ENCODE measurements at places on chromosomes 12 and 14. TPM values are rescaled to one million over a fixed set of nuclear protein-coding genes. Genes with fewer than 3 reads are reported as not detected.
A peak's percentile ranks its signal among the peaks of the same experiment; 100 is the strongest.

MTERF2 gene
- total RNA-seq = 17.1 TPM

HOXC10 gene
- total RNA-seq = not detected

GRCh38 chr12:50040657-50041056, 15.4 kb upstream of the RACGAP1 start:
- DNase-seq = no peak

DNA sequence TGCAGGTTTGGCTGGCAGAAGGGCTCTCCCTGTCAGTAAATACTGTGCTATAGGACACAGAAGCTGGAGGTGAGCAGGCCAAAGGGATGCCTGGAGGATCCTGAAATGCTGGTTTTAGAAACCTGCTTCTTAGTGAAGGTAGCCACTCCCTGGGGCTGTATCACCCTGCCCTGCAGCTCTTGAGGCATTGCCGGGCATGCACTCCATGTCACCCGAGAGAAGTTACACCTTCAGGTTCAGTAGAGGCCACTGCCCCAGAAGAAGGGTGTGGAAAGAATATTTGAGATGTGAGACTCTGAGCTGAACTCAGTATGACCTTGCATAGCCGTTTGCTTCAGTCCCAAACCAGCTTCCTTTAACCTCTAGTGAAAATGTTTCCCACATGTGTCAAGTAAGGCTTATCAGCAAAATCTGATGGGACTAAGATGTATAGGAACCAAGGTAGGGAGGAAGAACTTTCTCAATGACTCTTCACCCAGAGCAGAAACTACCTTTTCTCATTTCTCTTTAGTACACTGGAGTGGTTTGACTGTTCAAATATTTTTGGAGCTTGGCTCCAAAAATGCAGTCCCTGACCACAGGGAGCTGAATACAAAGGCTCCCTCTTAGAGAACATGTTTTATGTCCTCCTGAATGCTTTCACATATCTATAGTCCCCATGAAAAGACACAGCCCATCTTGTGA, 164.5 kb upstream of the DYRK2 start:
- peak; percentile 58 for DNase-seq

- peak; percentile 12 for DNase-seq
Measured at GRCh38 chr12:116937640-116938039, 26.9 kb downstream of the FBXW8 start.

- DNase-seq = no peak
Measured at GRCh38 chr12:67582844-67583243, 65.7 kb upstream of the DYRK2 start.

- no peak for DNase-seq
Measured at GRCh38 chr14:79136071-79137044, 966.2 kb downstream of the NRXN3 start.

RAD9B gene
- not detected for total RNA-seq

DNA sequence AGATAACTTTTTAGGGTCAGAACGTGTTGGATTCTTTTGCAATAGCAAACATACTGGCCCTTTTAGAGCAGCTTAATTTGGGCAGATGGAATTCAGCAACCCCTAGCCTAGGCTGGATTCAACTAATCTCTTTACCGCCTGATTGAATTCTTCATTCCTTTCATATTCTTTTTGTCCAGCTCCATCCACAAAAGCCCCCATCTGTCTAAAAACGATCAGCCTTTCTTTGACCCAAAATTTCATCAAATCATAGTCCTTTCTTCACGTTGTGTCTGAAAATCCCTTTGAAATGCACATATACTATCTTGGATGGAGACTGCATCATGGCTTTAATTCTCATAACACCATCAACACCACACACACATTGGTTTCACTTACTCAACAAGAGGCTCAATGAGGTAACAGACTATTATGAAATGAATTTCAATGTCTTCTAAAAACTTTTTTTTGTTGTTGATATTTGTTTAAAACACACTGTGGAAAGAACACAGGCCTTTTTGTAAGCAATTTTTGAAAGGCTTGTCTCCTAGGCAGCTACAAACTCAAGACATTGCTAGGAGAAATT, 128.0 kb upstream of the EEA1 start:
- no peak for DNase-seq

EXOC5 gene
- total RNA-seq = 35.0 TPM

CAPZA3 gene
- not detected for total RNA-seq

DNA sequence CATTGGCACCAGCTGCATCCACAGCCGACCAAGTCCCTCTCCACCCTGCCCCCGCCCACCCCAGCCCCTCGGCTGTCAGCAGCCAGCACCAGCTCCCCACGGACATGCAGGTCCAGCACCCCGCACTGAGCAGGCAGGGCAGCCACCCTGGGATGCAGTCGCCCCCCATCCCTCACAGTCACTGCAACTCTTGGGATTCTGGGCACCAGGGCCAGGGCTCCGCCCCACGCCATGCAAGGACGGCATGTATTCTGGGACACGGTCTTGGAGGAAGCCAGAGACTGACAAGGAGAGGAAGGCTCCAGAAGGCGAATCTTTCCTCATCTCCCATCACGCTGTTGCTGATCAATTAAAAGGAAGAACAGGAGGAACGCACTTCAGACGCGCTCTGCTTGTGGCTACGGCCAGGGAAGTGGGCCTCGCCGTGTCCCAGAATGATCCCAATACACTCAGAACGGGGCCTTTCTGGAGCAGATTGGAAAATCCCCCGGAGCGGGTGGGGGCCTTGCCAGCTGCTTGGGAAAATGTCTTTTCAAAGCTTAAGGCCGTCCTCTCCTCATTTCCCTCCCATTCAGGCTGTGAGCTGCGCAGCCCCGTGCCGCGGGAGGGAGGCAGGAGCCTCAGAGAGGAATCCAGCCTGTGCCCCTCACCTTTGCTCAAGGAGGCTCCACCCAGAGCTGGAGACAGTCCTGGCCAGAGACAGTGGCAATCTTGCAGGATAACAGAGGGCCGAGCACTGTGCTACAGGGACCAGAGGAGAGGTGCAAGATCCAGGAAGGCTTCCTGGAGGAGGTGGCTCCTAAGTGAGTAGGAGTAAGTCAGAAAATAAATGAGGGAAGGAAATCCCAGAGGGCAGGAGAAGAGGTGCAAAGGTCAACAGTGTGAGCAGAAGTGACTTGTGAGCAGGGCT, 54.1 kb upstream of the DIO3 start:
- peak; percentile 23 for DNase-seq

DNA sequence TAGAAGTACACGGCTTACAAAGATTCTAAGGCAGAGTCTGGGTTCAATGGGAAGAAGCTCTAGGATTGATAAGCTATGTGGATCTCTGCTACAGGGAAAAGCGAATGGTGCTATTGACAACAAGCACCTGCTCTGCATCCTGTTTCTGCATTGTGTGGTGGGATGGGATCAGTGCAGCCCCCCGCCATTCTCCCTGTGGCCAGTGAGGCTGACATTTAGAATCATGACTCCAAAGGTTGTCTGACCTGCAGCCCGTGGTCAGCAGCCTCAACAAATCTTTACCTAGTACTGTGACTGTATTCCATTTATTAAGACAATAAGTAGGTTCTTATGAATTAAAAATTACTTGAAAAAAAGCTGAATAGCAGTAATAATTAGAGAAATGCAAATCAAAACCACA, 1477.0 kb upstream of the TMEM132C start:
- DNase-seq = no peak

- peak; percentile 38 for DNase-seq
Measured at GRCh38 chr14:50362764-50363713, 33.6 kb downstream of the CDKL1 start.

GRCh38 chr12:94516985-94517384, 57.3 kb upstream of the CEP83 start:
- DNase-seq = no peak

CEP170B gene
- total RNA-seq = 483 TPM

GRCh38 chr12:52542785-52543318, 10.1 kb downstream of the KRT71 start:
- DNase-seq = no peak

DNA sequence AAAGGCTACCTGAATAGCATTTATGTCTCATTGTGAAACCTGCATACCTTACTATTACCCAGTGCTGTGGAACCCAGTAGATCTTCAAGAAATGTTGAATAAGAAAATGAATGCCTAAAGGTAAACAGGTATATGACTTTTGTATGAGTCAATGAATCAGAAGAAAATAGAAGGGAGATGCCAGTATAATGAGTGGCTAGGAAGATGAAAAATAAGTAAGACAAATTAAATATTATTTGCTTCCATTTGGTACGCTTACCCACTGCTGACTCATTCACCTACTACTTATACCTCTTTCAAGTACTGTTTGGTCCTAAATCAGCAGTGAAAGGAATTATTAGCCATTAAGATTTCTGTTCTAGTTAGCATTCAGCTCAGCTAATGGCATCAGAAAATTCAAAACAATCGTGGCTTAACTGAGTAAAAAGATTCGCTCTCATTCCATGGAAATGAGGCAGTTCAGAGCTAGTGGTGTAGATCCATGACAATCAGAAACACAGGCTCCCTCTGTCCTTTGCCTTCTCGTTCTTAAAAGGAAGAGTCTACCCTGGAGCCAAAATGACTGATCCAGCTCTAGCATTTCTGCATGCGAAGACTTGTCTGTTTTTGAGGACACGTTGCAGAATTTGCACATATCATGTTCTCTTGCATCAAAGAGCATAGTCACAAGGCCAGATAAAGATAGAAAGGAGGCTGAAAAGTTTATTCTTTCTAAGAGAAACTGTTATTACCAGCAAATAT, 705.8 kb upstream of the USP15 start:
- no peak for DNase-seq

PLEKHG7 gene
- 0.92 TPM for total RNA-seq

DNA sequence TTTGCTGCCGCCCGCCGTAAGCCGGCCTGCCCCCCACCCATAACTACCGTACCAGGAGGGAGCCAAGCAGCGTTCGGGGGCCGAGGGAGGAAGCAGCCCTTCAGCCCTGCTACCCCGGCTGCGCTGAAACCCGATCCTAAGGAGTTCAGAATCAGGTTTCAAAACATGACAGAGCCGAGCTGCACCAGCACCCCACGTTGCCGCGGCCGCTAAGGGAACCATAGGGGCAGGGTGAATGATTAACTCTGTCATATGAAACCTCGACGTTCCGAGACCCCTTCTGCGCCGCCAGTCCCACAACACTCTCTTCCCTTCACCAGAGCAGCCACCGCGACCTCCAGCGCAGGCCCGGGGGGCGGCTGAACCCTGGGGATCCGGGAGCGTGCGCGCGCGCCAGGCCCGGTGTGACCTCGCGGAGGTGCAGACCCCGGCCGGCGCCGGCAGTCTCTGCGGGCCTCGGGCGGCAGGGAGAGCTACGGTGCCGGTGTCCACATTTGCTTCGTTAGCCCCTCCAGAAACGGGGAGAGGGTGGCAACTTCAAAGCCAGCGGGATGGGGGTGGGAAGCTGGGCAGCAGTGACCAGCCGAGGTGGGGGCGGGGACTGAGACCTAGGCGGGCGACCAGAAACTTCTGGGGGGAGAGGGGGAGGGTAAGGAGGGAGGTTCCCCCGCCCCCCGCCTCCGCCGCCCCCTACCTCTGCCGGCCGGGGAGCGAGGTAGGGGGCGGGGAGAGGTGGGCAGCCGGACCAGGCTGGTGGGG, 1.6 kb downstream of the SIX4 start:
- DNase-seq = peak; percentile 40

DNA sequence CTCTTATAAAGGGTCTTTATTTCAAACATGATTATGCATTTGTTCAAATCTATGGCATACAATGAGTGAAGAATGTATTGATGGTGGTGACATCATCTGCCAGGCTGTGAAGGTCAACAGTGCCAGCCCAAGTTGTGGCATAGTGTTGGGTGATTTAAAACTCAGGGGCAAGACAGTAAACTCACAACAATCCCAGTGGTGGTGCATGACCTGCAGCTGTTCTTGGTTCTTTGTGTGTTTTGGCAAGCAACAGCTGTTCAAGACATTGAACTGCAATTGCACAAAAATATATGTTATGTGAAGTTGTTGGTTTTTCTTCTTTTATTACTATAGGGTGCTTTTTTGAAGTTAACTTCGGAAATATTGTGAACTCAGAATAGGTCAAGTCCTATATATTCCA, 851.6 kb downstream of the NRXN3 start:
- DNase-seq = no peak

GRCh38 chr14:23119363-23120327, 590 bp upstream of the CEBPE start:
- no peak for DNase-seq

- DNase-seq = no peak
Measured at GRCh38 chr12:122306407-122306806, 40.1 kb upstream of the VPS33A start.

DAO gene
- not detected for total RNA-seq

PABPN1 gene
- 70.5 TPM for total RNA-seq

DNA sequence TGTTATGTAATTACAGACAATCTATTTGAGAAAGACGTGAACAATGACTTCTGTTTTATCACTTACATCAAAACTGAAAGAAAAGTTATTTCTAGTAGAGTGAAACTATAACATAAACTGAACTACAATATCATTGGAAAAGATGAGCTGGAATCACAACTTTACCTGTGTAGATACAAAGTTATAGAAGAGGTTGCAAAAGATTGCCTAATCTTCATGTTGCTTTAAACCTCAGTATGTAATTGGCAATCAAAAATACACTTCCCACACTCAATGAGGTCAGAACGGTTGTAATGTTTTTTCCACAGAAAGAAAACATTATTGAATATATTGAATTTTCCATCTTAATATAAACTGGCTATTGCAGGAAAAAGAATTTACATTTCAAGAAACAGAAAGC, 37.7 kb upstream of the GXYLT1 start:
- no peak for DNase-seq

DNA sequence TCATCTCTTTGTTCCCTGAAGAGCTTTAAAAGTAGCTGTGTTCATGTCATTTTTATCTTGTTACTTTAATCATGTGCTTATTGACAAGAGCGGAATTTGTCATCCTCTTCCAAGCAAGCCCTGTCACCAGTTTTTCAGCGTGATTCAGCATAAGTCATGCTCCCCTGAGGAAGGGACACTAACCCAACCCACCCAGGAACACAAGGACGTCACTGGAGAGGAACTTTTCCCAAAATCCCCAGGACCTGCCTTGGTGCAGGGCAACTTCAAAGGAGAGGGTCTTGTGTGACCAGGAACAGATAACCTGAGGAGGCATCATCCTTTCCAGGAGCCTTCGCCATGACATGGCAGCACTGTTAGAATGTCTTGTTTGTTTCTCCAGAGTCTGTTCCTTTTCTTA, 107.1 kb upstream of the DIO3 start:
- no peak for DNase-seq

DNA sequence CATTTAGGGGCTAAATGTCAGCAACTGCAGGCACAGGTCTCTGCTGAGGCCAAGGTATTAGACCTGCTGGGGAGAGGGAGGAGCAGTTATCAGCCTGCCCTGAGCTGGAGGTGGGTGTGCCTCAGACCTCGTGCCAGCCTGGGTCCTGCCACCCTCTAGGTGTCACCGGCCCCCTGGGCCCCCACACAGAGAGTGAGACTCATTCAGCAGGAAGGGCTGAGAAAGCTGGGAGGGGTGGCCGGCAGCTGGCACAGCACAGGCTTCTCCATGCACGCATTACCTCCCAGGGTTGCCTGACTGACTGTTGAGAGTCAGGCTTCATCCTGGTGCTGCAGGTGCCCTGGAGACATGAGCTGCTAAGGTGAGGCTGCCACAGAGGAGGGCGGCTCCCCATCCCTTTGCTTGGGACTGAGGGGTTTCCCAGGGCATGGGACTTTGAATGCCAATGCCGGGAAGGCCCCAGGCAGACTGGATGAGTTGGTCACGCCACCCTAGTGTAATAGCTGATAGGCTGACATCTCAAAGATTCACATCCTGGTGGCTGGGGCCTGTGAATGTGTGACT, 75.3 kb upstream of the C14orf180 start:
- DNase-seq = no peak

- DNase-seq = no peak
Measured at GRCh38 chr12:49730568-49731101, 10.7 kb upstream of the TMBIM6 start.
